Body of pancreas (tissue), 4 donors: ENCODE measurements at places on chromosomes 2 and 18. TPM values are rescaled to one million over a fixed set of nuclear protein-coding genes. Genes with fewer than 3 reads are reported as not detected.
A peak's percentile ranks its signal among the peaks of the same experiment; 100 is the strongest.

ASB18 gene
- total RNA-seq, result not detected

GRCh38 chr2:229800997-229801754 lies 86.8 kb upstream of the DNER start:
- H3K4me3 ChIP-seq, result no peak overlapping the region
- H3K27ac ChIP-seq, result peak overlapping the region; percentile 6
- H3K4me1 ChIP-seq, result no peaks in the 10 kb centered on the region
- no peaks in the 10 kb centered on the region for H3K27me3 ChIP-seq

- no peak for DNase-seq
- no peak overlapping the region for H3K4me3 ChIP-seq
- H3K27me3 ChIP-seq, result no peaks in the 10 kb centered on the region
- H3K27ac ChIP-seq, result no peak overlapping the region
- peaks cover 14% of the 10 kb centered on the region for H3K4me1 ChIP-seq
Measured at GRCh38 chr2:204441316-204441715, 104.0 kb upstream of the PARD3B start.

- H3K4me1 ChIP-seq, result no peaks in the 10 kb centered on the region
- no peaks in the 10 kb centered on the region for H3K36me3 ChIP-seq
- H3K27me3 ChIP-seq, result no peaks in the 10 kb centered on the region
Measured at GRCh38 chr2:49770919-49771318, 616.6 kb upstream of the FSHR start.

GRCh38 chr18:55868909-55869308 lies 280.9 kb upstream of the TCF4 start:
- H3K4me1 ChIP-seq, result peaks cover 2% of the 10 kb centered on the region
- H3K36me3 ChIP-seq, result no peaks in the 10 kb centered on the region
- no peak overlapping the region for H3K27ac ChIP-seq
- no peak overlapping the region for H3K4me3 ChIP-seq
- DNase-seq, result no peak
- H3K27me3 ChIP-seq, result no peaks in the 10 kb centered on the region

GRCh38 chr2:33903215-33903614 lies 304.1 kb upstream of the FAM98A start:
- H3K4me3 ChIP-seq, result no peak overlapping the region
- H3K27me3 ChIP-seq, result no peaks in the 10 kb centered on the region
- H3K27ac ChIP-seq, result no peak overlapping the region

DNA sequence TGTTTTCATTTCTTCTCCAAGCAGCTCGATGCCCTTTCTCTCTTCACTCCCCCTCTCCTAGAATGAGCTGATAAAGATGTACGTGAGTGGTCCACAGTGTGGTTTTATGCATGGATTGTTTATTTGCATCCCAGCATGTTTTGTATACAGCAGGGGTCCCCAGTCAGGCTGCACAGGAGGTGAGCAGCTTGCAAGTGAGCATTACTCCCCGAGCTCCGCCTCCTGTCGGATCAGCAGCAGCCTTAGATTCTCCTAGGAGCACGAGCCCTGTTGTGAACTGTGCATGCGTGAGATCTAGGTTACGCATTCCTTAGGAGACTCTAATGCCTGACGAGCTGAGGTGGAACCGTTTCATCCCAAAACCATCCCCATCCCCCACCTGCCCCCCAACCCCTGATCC lies 262.6 kb downstream of the AGAP1 start:
- H3K27me3 ChIP-seq, result no peaks in the 10 kb centered on the region
- DNase-seq, result no peak
- H3K27ac ChIP-seq, result no peak overlapping the region
- peaks cover 4% of the 10 kb centered on the region for H3K4me1 ChIP-seq

- H3K27ac ChIP-seq, result no peak overlapping the region
- no peaks in the 10 kb centered on the region for H3K36me3 ChIP-seq
- H3K27me3 ChIP-seq, result no peaks in the 10 kb centered on the region
- H3K4me3 ChIP-seq, result no peak overlapping the region
Measured at GRCh38 chr2:237806334-237806733, 7.8 kb downstream of the RBM44 start.

DNA sequence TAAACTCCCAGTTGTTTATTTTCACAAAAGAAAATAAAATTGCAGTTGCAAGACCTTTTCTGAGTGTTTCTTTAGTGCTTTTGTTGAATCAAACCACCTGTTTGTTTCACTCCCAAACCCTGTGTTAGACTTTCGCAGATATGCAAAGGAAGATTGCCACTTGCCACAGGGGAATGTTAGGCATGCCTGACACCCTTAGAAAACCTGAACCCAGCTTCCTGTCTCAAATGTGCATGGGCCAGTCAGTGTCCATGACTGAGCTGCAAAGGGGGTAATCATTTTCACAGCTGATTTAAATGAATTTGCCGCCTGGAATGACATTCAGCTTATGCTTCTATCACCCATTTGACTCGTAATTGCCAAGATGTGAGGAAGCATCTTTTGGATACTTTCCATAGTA lies 17.5 kb downstream of the TGOLN2 start:
- no peak overlapping the region for H3K27ac ChIP-seq
- no peaks in the 10 kb centered on the region for H3K4me1 ChIP-seq
- H3K4me3 ChIP-seq, result no peak overlapping the region
- H3K27me3 ChIP-seq, result no peaks in the 10 kb centered on the region

DNA sequence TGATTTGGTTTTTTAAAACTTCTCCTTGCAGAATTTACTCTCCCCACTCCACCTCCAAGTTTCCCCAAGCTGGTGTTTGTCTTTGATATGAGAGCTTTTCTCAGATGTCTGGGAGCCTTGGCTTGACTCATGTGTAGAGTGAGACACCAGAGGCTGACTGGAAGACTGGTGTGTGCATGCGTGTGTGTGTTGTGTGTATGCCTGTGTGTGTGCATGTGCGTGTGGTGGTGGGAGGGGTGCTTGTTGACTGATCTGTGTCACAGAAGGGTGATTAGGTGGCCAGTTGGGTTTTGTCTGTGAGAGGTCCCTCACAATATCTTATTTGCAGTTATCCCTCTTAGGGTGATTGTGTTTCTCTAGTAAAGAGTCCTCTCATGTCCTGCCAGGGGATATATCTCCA lies 50.5 kb upstream of the HPCAL1 start:
- H3K4me3 ChIP-seq, result no peak overlapping the region
- no peaks in the 10 kb centered on the region for H3K36me3 ChIP-seq
- H3K4me1 ChIP-seq, result no peaks in the 10 kb centered on the region
- H3K27me3 ChIP-seq, result no peaks in the 10 kb centered on the region

- no peaks in the 10 kb centered on the region for H3K36me3 ChIP-seq
- H3K4me3 ChIP-seq, result no peak overlapping the region
Measured at GRCh38 chr2:57880446-57880845, 166.2 kb upstream of the VRK2 start.

- H3K27me3 ChIP-seq, result no peaks in the 10 kb centered on the region
- no peaks in the 10 kb centered on the region for H3K4me1 ChIP-seq
Measured at GRCh38 chr2:225739328-225739727, 339.8 kb downstream of the NYAP2 start.

DNA sequence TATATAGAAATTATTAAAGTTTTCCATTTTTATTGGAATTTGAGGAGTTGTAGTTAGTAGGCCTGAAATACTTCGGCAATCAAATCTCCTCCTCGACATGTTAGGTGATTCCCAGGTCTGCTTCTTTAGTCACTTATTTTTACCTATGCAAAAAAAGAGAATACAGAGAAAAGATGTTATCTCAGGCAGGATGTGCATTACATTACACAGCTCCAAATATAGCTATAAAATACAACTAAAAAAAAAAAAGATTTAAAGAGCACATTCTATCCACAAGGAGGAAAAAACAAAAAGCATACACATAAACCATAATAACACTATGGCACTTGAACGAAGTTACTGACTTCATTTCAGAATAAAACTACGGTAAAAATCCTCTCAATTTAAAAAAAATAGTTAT lies 8.1 kb downstream of the STK17B start:
- no peaks in the 10 kb centered on the region for H3K4me1 ChIP-seq
- H3K27me3 ChIP-seq, result no peaks in the 10 kb centered on the region
- no peak overlapping the region for H3K27ac ChIP-seq
- no peak for DNase-seq
- H3K36me3 ChIP-seq, result peaks cover 3% of the 10 kb centered on the region
- H3K4me3 ChIP-seq, result no peak overlapping the region

DNA sequence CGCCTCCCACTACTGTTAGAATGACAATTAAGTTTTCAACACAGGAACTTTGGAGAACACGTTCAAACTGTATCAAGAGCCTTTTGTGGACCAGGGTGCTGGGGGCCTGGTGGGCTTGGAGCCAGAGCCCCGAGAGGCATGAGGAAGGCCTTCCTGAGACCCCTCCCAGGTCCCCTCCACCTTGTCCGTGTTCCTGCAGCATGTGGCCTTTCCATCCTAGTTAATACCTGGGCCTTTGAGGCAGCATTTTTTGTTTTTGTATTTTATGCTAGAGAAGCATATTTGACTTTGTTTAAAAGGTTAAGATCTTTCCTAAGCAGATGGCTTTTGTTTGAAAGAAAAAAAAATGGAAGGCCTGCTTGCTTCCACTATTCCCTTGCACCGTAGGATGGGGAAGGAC lies 68.0 kb downstream of the INPP4A start:
- no peaks in the 10 kb centered on the region for H3K27me3 ChIP-seq
- H3K4me1 ChIP-seq, result no peaks in the 10 kb centered on the region
- DNase-seq, result no peak

GRCh38 chr2:10530607-10531239 lies 82.6 kb upstream of the ODC1 start:
- DNase-seq, result no peak
- H3K4me1 ChIP-seq, result no peaks in the 10 kb centered on the region
- H3K4me3 ChIP-seq, result no peak overlapping the region
- H3K27me3 ChIP-seq, result no peaks in the 10 kb centered on the region
- H3K27ac ChIP-seq, result no peak overlapping the region

GRCh38 chr2:59490994-59491393 lies 1062.5 kb downstream of the BCL11A start:
- no peaks in the 10 kb centered on the region for H3K4me1 ChIP-seq
- no peaks in the 10 kb centered on the region for H3K27me3 ChIP-seq
- H3K36me3 ChIP-seq, result no peaks in the 10 kb centered on the region

- H3K27ac ChIP-seq, result no peak overlapping the region
- H3K4me3 ChIP-seq, result no peak overlapping the region
- no peaks in the 10 kb centered on the region for H3K27me3 ChIP-seq
- no peaks in the 10 kb centered on the region for H3K4me1 ChIP-seq
Measured at GRCh38 chr2:237201461-237202287, 116.0 kb downstream of the COPS8 start.

DNA sequence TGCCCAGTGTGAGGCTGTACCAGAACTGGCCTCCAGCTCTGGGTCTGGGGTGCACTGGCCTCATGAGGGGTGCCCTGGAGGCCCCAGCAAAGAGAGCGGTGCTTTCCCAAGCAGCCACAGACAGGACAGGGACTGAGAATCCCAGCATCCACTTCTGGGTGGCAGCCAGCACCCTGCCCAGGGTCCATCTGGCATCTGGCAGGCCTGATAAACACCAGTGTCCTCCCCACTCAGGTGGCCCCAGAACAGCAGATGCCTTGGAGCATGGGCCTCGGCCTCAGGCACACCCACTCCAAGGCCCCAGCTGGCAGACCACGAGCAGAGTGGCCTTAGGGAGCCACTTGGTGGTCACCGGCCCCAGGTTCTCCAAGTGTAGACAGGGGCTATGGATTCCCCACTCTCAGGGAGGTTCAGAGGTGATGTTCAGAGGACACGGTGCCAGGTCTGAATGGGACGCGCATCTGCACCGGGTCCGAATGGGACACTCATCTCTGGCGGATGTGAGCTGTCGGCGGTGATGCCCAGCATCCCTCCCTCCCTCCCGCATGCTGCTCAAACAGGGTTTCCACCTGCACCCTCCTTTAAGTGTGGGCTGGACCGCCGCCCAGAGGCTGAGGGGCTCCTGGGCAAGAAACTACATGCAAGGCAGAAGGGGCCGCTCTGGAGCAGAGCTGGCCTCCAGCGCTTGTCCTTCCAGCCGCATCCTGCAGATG lies 82.2 kb upstream of the GPC1 start:
- H3K27ac ChIP-seq, result no peak overlapping the region
- DNase-seq, result no peak
- H3K4me3 ChIP-seq, result no peak overlapping the region
- no peaks in the 10 kb centered on the region for H3K36me3 ChIP-seq
- no peaks in the 10 kb centered on the region for H3K4me1 ChIP-seq

- no peak overlapping the region for H3K27ac ChIP-seq
- DNase-seq, result no peak
- H3K36me3 ChIP-seq, result no peaks in the 10 kb centered on the region
- H3K27me3 ChIP-seq, result no peaks in the 10 kb centered on the region
- H3K4me1 ChIP-seq, result peaks cover 11% of the 10 kb centered on the region
- H3K4me3 ChIP-seq, result no peak overlapping the region
Measured at GRCh38 chr18:24268784-24269550, 128.7 kb downstream of the OSBPL1A start.

DNA sequence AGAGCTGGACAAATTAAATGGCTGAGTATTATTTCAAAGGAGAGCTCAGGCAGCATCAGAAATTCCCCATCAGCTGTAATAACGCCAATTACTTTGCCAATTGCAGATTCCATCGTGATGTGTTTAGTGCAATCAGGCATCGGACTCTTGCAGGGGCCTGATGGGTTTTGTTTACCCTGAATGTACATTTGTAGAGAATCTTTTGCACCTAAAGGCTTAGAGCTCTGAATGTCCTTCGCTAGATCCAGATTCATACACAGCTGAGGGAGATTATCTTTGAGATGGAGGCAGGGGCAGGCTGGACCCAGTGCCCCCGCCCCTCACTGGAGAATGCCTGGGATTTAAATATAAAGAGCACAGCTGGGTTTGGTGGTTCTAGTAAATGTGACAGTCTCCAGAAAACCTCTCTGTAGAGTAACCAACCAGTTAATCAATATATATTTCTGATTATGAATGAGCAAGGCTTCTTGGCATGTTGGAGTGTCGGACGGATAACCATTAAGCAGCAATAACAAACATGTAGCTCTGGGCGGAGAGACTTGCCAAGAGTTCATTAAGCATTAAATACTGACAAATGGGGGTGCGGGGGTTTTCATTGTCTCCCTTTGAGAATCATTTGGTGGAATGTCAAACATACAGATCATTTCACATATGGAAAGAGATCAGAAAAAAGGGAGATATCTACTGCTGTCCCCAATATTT lies 200.9 kb downstream of the SETBP1 start:
- H3K4me3 ChIP-seq, result no peak overlapping the region
- no peaks in the 10 kb centered on the region for H3K36me3 ChIP-seq
- H3K4me1 ChIP-seq, result peaks cover 60% of the 10 kb centered on the region
- DNase-seq, result no peak
- H3K27ac ChIP-seq, result no peak overlapping the region
